ENCODE measurements at places on chromosomes 7 and 10.

GRCh38 chr10:72895236-72895850, 1.8 kb downstream of the OIT3 start:
- DNase-seq: no peak

- no peak for DNase-seq
Measured at GRCh38 chr7:47685712-47686376, 103.9 kb upstream of the TNS3 start.

- DNase-seq: no peak
Measured at GRCh38 chr7:78141522-78142281, 343.1 kb downstream of the PHTF2 start.

- DNase-seq: no peak
Measured at GRCh38 chr7:119969763-119970162, 303.2 kb upstream of the KCND2 start.

DNA sequence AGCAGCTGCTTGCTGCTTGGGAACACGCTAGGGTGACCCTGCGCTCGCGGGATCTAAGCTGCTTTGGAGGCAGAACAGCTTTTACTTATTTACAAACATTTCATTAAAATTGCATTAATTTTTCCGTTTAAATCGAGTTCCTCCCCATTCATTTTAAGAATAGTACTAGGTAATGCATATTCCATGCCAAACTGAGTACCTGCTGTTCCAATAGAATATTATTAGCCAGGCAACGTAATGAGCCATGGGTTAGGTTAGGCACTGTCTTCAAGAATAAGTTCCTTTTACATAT, 860 bp downstream of the EXOC6 start:
- DNase-seq: no peak

Measured in PC-3 (cell line).